DMS53 (cell line): ENCODE measurements at places on chromosomes 6 and 20.

DNA sequence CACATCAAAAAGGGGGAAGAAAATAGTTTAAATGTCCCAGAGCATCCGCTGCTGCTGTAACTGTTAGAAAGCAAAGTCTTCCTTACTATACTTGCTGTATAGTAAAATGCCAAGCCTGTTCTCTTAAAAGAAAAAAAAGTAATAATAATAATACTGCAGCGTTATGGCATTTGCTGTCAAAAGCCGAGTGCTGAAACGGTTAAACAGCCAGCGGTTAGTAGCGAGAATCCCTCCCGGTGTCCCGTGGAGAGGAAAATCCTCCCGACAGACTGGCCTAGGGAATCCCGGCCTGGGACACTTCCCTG, 19.5 kb upstream of the NFATC2 start:
- no peak for DNase-seq

- no peak for DNase-seq
Observed at GRCh38 chr6:128131566-128131965, 230.7 kb upstream of the THEMIS start.

DNA sequence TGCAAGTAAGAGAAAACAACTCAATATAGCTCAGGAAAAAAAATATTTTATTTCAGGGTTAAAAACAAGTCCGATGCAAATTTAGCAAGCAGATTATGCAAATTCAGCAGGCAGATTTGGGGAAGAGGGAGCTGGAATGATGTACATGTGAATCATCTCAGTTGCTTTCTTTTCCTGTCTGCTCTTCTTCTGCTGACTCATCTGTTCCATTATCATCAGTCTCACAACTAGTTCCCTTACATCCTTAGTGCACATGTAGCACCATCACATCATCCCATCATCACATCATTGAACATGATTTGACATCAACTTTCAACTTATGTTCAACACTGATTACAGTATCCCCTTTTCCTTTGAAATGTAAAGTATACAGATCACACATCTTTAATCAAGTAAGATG, 11.5 kb upstream of the DEFB113 start:
- peak; percentile 45 for DNase-seq

- peak; percentile 74 for DNase-seq
Observed at GRCh38 chr6:12068899-12069557, 56.9 kb downstream of the HIVEP1 start.

GRCh38 chr20:63577317-63577894, 3.4 kb upstream of the HELZ2 start:
- DNase-seq, result no peak

GRCh38 chr20:53608456-53609452, 15.1 kb upstream of the ZNF217 start:
- DNase-seq, result no peak

DNA sequence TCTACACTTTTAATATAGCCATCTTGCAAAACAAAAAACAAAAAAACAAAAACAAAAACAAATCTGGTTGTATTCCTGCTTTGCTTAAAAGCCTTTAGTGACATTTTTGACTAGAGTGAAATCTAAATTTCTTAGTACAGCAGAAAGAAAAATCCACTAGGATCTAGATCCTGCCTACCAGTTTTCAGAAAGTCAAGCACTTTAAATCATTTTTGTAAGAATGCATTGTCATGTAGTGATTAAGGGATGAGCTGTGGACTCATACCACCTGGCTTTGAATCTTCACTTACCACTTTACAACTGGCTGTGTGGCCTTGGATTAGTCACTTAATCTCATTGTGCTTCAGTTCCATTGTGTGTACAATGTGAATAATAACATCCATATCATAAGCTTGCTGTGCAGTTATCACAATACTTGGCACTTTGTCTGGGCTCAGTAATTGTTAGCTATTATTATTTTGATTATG, 4.0 kb downstream of the MKKS start:
- DNase-seq, result peak; percentile 78

DNA sequence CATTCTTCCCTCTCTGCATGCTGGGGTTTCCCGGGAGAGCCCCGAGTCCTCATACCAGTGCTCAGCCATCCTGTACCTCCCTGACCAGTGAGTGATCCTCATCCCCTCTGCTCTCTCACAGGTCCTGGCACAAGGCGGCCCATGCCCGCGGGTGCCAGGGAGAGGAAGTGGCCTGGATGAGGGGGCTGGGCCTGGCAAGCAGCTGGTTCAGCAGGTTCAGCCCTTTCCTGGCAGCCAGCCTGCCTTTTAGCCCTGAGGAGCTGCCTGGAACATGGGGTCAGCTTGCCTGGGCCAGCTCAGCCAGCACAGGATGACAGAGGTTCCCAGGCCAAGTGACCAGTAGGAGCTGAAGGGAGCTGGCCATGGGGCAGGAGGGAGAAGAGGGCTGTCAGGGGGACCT, 10.9 kb downstream of the MOCS1 start:
- DNase-seq, result peak; percentile 31

DNA sequence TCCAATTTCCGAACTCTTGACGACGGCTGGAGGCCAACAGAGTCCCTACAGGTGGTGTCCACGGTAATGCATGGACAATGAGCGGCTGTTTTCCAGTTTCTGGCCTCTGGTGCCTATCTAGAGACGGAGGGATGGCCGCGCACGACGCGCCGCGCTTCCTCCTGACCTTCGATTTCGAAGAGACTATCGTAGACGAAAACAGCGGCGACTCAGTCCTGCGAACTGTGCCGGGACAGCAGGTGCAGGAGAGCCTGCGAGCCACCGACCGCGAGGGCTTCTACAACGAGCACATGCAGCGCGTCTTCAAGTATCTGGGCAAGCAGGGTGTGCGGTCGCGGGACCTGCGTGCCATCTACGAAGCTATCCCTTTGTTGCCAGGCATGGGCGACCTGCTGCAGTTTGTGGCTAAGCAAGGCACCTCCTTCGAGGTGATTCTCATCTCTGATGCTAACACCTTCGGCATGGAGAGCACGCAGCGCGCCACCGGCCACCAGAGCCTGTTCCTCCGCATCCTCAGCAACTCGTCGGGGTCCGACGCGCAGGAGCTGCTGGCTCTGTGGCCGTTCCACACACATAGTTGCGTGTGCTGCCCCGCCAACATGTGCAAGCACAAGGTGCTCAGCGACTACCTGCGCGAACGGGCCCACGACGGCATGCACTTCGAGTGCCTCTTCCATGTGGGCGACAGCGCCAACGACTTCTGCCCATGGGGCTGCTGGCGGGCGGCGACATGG, 169.4 kb downstream of the CDK19 start:
- DNase-seq, result peak; percentile 3

- DNase-seq, result no peak
Observed at GRCh38 chr6:134288538-134289203, 29.2 kb downstream of the SGK1 start.

DNA sequence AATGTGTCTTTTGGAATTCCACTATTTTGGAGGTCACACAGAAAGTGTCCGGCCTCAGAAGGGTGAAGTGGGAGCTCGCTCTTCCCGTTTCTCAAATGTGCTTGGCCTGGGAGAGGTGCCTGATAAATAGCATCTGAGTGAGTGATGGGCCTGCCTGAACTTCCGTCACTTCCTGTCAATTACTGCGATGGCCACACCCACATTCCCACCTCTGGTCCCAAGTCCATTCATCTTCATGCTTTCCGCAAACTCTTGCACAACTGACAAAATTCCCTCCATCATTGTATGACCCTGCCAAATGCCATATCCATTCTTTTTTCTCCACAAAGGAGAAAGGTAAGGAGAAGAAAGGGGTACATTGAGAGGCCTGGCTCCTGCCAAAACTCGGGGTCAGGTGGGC, 169.0 kb downstream of the QKI start:
- DNase-seq, result no peak
